GM23338 (cell line): ENCODE measurements at places on chromosomes 2 and 18. TPM values are rescaled to one million over a fixed set of nuclear protein-coding genes. Genes with fewer than 3 reads are reported as not detected.

Gene MDH1B
- 0.89 and 1.7 TPM in 2 replicates for total RNA-seq

GRCh38 chr18:79577451-79578395 lies 101.9 kb upstream of the CTDP1 start:
- no peak for DNase-seq

DNA sequence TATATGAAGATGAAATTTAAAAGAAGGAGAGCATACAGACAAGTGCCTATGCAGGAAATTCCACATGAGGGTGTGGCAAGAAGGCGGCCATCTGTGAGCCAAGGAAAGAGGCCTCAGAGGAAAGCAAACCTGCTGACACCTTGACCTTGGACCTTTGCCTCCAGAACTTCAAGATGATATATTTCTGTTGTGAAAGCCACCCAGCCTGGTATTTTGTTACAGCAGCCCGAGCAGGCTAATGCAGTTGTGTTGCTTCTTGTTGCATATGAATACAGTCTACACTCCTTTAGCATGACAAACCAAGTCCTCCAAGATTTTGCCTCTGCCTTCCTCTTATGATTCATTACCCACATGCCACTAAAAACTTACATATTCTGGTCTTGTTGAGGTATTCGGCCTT lies 374.8 kb upstream of the TRIB2 start:
- no peak for DNase-seq

- peak; percentile 91 for DNase-seq
These were observed 94.4 kb upstream of the TGFA start for GRCh38 chr2:70647873-70648481.

Gene SERPINB11
- not detected in 2 replicates for total RNA-seq

- DNase-seq: no peak
These were observed 2.0 kb downstream of the ASB18 start for GRCh38 chr2:236262238-236262637.

DNA sequence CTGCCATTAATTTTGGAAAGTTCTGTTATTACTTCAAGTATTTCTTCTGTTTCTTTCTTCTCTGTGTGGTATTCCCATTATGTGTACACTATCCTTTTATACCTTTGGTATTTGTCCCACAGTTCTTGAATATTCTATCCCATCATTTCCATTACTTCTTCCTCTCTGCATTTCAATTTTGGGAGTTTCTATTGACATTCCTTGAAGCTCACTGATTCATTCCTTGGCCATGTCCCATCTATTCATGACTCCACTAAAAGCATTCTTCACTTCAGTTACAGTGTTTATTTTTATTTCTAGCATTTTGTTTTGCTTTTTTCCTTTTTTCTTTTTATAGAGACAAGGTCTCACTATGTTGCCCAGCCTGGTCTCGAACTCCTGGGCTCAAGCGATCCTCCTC lies 30.3 kb downstream of the PROC start:
- no peak for DNase-seq

Gene ATP6V1B1
- total RNA-seq: not detected in 2 replicates

Gene HOXD8
- total RNA-seq: not detected in 2 replicates

Gene MRO
- total RNA-seq: 0.80 and 2.0 TPM in 2 replicates

GRCh38 chr2:45925026-45925425 lies 273.6 kb downstream of the PRKCE start:
- DNase-seq: no peak

- peak; percentile 77 for DNase-seq
These were observed 1019.5 kb upstream of the LRRTM1 start for GRCh38 chr2:81324046-81324445.

DNA sequence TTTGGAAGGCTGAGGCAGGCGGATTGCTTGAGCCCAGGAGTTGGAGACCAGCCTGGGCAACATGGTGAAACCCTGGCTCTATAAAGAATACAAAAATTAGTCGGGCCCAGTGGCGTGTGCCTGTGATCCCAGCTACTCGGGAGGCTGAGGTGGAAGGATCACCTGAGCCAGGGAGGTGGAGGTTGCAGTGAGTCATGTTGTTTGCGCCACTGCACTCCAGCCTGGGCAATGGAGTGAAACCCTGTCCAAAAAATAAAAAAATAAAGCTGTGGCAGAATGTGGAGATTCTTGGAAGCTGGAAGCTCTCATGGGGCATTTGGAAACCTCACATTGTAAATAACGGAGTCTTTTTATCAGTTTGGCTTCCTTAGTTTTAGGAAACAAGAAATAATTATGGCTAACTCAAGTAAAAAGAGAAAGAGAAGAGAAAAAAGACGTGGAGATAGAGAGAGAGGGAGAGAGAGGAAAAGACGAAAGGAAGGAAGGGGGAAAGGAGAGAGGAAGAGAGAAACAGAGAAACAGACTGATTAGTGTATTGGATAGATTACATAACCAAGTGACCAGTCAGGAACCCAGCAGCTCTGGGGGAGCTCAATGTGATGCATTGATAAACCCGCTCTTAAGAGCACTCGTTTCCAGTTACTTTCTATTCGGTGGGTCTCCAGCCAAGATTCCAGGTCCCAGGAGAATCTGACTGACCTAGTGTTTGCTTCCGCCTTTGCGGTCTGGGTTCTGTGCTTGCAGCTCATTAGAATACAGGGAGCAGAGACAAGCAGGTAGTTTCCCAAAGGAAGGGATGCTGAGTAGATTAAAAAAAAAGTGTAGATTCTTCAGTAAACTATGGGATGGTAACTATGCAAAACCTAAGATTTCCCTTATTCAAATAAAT lies 1.1 kb upstream of the SPAST start:
- DNase-seq: peak; percentile 76

GRCh38 chr2:174881678-174882077 lies 117.4 kb upstream of the CHRNA1 start:
- DNase-seq: no peak

DNA sequence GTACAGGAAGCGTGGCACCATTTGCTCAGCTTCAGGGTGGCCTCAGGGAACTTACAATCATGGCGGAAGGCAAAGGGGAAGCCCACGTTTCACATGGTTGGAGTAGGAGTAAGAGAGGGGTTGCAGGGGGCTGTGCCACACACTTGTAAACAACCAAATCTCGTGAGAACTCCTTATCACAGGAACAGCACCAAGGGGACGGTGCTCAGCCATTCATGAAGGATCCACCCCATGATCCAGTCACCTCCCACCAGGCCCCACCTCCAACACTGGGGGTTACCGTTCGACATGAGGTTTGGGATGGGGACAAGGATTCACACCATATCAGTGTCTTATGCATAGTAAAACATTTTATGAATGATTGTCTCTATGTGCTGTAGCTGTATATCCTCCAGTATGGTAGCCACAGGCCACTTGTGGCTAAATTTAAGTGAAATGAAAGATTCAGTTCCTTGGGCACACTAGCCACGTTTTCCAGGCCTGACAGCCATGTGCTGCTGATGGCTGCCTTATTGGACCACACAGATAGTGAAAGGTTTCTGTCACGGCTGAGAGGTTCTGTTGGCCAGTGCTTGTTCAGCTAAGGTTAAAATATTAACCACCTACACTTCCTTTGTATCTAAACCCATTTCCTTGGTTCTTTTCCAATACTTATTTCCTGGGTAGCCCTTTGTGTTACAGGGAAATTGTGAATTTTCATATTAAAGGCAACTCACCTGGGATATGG lies 77.3 kb downstream of the AGAP1 start:
- DNase-seq: no peak

DNA sequence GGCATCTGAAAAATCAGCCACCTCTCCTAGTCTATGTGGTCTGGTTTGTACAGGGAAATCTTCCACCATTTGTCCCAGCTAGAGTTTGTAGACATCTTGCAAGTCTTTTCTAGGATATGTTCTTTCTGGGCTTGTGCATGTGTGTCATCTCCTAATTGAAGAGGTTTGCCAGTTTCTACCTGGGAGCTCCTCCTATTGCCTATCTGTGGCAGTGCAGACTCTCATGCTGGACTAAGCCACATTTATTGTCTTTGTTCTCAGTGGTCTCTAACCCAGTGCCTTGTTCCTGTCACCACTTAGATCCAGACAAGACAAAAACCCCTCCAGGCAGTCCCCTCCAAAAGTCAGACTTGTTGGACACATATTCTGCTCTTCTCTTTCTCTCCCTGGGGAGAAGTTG lies 72.0 kb upstream of the MRPS9 start:
- peak; percentile 40 for DNase-seq
